ENCODE measurements at places on chromosomes 7 and 10. TPM values are rescaled to one million over a fixed set of nuclear protein-coding genes. Genes with fewer than 3 reads are reported as not detected.

The PCDH15 gene
- not detected for total RNA-seq

The TFEC gene
- total RNA-seq = 1.0 TPM

DNA sequence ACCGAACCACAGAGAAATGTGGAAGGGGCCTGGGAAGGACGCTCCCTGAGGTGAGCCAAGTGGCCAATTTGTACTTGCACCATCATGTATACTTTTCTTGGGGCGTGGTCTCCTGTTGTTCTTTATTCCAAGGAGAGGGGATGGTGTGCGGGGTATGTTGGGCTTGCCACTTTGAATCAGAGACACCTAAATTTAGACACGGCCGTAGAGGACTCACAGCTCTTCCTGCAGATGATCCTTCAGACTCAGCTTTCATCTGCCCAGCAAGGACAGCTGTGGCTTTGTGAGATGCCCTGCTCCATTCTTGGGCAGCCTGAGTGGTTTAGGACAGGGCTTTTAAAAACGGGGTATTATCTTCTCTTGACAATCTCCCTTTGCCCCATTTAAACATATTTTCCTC lies 473.2 kb downstream of the REEP3 start:
- DNase-seq = no peak
- H3K4me1 ChIP-seq = no peaks in the 10 kb centered on the region
- no peak overlapping the region for H3K4me3 ChIP-seq
- H3K36me3 ChIP-seq = no peaks in the 10 kb centered on the region

GRCh38 chr7:105677817-105678573 lies 96.7 kb upstream of the EFCAB10 start:
- peaks cover 69% of the 10 kb centered on the region for H3K4me1 ChIP-seq
- H3K36me3 ChIP-seq = peaks cover 4% of the 10 kb centered on the region
- DNase-seq = peak; percentile 58
- H3K27ac ChIP-seq = peak overlapping the region; percentile 85

GRCh38 chr10:33253411-33253810 lies 81.1 kb downstream of the NRP1 start:
- H3K27ac ChIP-seq = no peak overlapping the region
- H3K4me1 ChIP-seq = peaks cover 5% of the 10 kb centered on the region
- DNase-seq = no peak

The ARHGAP22 gene
- 0.42 TPM for total RNA-seq

DNA sequence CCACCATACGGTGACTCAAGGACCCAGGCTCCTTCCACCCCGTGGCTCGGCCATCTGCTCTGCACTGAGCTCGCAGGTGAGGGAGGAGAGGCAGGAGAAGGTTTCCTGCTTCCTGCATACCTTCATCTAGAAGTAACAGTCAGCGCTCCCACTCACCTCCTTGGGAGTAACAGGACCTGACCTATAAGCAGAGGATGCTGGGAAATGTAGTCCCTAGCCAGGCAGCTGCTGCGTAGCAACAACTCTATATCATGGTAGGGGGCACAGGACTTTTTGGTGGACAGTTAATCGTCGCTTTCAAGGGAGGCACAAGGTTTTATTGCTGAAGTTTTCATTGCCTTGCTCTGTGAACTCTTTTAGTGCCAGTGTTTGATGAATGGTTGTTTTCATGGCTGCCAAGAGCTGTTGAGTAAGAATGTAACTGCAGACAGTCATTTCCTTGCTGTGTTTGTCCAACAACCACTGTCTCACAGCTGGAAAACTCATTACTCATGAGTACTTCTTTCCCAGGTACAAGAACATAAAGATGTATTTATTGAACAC lies 10.2 kb upstream of the ZFYVE27 start:
- H3K27me3 ChIP-seq = peaks cover 7% of the 10 kb centered on the region
- H3K4me1 ChIP-seq = no peaks in the 10 kb centered on the region
- H3K36me3 ChIP-seq = no peaks in the 10 kb centered on the region
- no peak for DNase-seq

DNA sequence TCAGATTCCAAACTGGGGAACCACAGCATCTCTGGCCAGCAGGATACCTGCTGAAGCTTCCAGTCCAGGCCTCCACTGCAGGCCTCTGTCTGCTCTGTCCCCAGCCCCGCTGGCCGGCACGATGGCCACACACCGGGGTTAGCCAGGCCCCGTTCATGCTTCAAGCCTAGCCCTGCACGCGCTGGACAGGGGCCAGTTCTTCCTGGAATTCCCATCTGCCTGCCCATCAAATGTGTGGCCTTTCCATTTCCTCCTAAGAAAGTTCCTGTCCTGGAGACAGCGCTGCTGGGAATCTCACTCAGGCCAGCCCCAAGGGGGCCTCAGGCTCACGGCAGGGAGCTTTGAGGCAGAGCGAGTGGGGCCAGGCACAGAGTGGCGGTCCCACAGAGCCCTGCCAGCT lies 18.0 kb downstream of the SH2B2 start:
- DNase-seq = no peak
- peaks cover 16% of the 10 kb centered on the region for H3K4me1 ChIP-seq
- H3K27ac ChIP-seq = no peak overlapping the region
- no peaks in the 10 kb centered on the region for H3K27me3 ChIP-seq
- H3K36me3 ChIP-seq = no peaks in the 10 kb centered on the region

The A1CF gene
- not detected for total RNA-seq

- H3K4me3 ChIP-seq = no peak overlapping the region
- no peaks in the 10 kb centered on the region for H3K36me3 ChIP-seq
- no peaks in the 10 kb centered on the region for H3K4me1 ChIP-seq
- no peak overlapping the region for H3K27ac ChIP-seq
Observed at GRCh38 chr10:72746426-72747363, 54.8 kb downstream of the MCU start.

- peaks cover 4% of the 10 kb centered on the region for H3K27me3 ChIP-seq
- no peak overlapping the region for H3K4me3 ChIP-seq
- H3K27ac ChIP-seq = no peak overlapping the region
- DNase-seq = no peak
- no peaks in the 10 kb centered on the region for H3K4me1 ChIP-seq
Observed at GRCh38 chr10:133247681-133248333, 10.2 kb downstream of the VENTX start.

The ZNF804B gene
- total RNA-seq = not detected

The ZMIZ2 gene
- 110 TPM for total RNA-seq

GRCh38 chr10:95415621-95416031 lies 124.8 kb upstream of the PDLIM1 start:
- no peak overlapping the region for H3K27ac ChIP-seq
- no peaks in the 10 kb centered on the region for H3K36me3 ChIP-seq
- H3K4me1 ChIP-seq = no peaks in the 10 kb centered on the region

DNA sequence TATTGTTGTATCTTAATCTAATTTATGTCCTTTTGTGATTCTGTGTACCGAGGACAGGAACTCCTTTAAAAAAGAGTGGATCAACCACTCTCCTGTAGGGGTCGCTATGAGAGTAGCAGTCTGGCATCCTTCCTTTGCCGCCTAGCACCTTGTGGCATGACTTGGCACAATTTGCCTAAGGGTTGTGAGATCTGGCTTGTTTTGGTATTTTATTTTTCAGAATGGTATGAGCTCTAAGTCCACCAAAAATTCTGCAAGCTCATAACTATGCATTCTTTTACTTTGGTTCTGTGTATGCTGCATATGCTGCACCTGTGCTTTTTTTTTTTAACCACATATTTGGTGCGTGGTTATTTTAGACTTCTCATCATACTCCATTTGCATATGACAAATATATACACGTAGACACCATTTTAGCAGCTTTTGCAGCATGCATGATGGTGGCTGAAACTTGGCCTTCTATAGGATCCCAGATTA lies 112.8 kb downstream of the CDK14 start:
- H3K4me3 ChIP-seq = no peak overlapping the region
- H3K27ac ChIP-seq = no peak overlapping the region
- no peaks in the 10 kb centered on the region for H3K36me3 ChIP-seq

GRCh38 chr10:110870823-110871297 lies 868 bp upstream of the PDCD4 start:
- H3K4me3 ChIP-seq = peak overlapping the region; percentile 90
- H3K4me1 ChIP-seq = peaks cover 89% of the 10 kb centered on the region
- no peak for DNase-seq

DNA sequence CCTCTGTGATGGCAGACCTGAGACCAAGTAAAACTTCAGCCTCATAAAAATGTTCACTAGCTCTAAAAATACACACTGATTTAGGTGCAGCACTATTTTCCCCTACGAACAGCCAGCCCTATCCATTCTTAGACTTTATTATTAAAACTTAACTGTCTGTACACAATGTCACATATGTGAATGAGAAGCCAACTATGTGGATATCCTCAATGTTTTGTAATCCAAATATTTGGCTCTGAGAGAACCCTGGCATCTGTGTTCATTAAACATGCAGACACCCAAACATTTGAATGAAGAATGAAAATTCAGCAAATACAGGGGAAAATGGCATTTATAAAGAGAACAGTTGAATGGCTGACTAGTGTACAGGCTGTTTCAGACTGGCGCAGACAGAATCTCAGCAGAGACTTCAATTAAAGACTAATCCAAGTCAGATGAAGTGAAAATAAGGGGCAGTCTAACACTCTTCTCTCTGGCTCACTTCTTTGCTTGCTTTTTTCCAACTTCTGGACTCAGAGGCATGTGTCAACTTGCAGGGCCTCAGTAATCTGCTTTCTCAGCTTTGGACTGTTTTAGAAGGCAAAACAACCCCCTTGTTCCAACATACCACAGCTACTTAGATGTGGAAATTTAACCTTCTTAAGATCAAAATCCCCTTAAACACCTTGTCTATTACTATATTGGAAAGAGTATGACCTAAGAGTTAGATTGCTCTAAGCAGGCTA lies 47.4 kb upstream of the FAM180A start:
- peaks cover 2% of the 10 kb centered on the region for H3K4me1 ChIP-seq
- no peak overlapping the region for H3K27ac ChIP-seq
- H3K36me3 ChIP-seq = no peaks in the 10 kb centered on the region

The ANXA8L1 gene
- total RNA-seq = not detected

The NODAL gene
- total RNA-seq = not detected

The STEAP4 gene
- total RNA-seq = not detected

DNA sequence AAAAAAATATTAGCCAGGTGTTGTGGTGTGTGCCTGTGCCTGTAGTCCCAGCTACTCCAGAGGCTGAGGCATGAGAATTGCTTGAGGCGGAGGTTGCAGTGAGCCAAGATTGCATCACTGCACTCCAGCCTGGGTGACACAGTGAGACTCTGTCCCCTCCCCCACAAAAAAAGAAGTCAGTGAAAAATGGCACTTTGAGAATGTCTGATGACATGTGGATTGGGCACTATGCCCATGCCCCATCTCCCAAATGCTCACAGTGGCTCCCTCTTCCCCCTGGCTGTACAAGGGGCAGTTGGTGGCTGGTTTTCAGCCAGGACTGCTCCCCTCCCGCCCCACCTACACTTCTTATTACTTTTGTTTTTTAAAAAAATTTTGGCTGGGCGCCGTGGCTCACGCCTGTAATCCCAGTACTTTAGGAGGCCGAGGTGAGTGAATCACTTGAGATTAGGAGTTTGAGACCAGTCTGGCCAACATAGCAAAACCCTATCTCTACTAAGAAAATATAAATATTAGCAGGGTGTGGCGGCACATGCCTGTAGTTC lies 26.1 kb downstream of the IL15RA start:
- H3K4me3 ChIP-seq = no peak overlapping the region
- no peak for DNase-seq
- no peaks in the 10 kb centered on the region for H3K4me1 ChIP-seq
- H3K27me3 ChIP-seq = no peaks in the 10 kb centered on the region
- no peak overlapping the region for H3K27ac ChIP-seq

GRCh38 chr10:90805206-90805605 lies 52.6 kb downstream of the HTR7 start:
- H3K4me1 ChIP-seq = no peaks in the 10 kb centered on the region
- H3K4me3 ChIP-seq = no peak overlapping the region
- no peaks in the 10 kb centered on the region for H3K36me3 ChIP-seq
- no peak for DNase-seq
- no peak overlapping the region for H3K27ac ChIP-seq

The TUBB8 gene
- total RNA-seq = not detected

DNA sequence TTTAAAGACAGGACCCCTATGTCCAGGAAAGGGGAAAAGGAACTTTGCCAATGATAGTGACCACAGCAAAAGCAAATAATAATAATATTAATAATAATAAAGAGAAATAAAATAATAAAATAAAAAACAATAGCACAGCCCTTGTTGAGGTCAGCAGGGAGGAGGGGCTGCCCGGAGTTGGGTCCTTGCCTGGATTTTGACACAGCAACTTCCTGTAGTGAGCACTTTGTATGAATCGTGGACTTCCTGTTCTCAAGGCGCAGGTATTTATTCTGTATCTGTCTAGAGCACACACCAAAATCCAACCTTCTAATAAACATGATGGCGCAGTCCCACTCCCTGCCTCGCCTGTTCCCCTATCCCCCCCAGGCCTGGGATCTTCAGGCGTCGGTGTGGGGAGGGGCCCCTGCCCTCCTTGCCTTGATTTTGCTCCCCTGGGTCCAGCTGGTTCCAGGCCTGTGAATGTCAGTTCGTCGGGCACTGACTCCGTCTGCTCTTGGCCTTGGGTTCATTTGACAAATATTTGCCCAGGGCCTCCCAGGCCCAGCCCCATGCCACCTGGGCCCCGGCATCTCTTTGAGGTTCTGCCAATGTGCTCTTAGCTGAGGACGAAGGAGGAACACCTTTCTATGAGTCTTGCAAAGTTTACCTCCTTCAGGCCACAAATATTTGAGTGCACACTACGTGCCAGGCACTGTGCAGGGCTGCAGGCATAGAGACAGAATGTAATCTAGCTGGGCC lies 13.9 kb downstream of the TRIM8 start:
- peak overlapping the region; percentile 57 for H3K27ac ChIP-seq
- H3K27me3 ChIP-seq = no peaks in the 10 kb centered on the region
- peaks cover 45% of the 10 kb centered on the region for H3K36me3 ChIP-seq
- peaks cover 38% of the 10 kb centered on the region for H3K4me1 ChIP-seq
- no peak overlapping the region for H3K4me3 ChIP-seq

GRCh38 chr10:2427412-2427811 lies 639.9 kb upstream of the PFKP start:
- no peaks in the 10 kb centered on the region for H3K27me3 ChIP-seq
- H3K36me3 ChIP-seq = no peaks in the 10 kb centered on the region
- no peaks in the 10 kb centered on the region for H3K4me1 ChIP-seq
- no peak overlapping the region for H3K4me3 ChIP-seq
- DNase-seq = no peak
- H3K27ac ChIP-seq = no peak overlapping the region

- H3K36me3 ChIP-seq = no peaks in the 10 kb centered on the region
- no peak overlapping the region for H3K4me3 ChIP-seq
- H3K4me1 ChIP-seq = no peaks in the 10 kb centered on the region
- no peak overlapping the region for H3K27ac ChIP-seq
- DNase-seq = no peak
Observed at GRCh38 chr7:155263581-155264143, 34.0 kb upstream of the INSIG1 start.

DNA sequence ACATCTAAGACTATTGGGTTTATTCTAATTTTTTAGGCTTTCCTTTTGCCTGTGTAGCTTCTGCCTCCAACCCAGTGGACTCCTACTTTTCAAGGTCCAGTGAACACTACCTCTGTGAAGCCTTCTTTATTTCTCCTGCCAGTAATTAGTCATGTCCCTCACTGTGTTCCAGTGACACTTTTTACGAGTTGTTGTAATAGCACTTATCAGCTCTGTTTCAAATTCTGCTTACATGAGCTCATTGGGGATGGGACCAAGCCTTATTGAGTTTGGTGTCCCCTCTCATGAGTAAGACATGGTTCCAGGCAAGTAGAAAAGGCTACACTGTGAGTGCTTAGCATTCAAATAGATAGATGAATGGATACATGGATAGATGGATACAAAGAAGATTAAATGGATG lies 184.6 kb downstream of the HIBADH start:
- DNase-seq = no peak
- no peak overlapping the region for H3K27ac ChIP-seq
- H3K36me3 ChIP-seq = no peaks in the 10 kb centered on the region
- H3K4me1 ChIP-seq = no peaks in the 10 kb centered on the region

- H3K4me3 ChIP-seq = no peak overlapping the region
- H3K27me3 ChIP-seq = no peaks in the 10 kb centered on the region
- DNase-seq = no peak
- H3K27ac ChIP-seq = no peak overlapping the region
- H3K36me3 ChIP-seq = peaks cover 40% of the 10 kb centered on the region
Observed at GRCh38 chr10:17239345-17240085, 11.5 kb downstream of the VIM start.

Measured in CD4-positive, CD25-positive, alpha-beta regulatory T cell (primary cell).